ENCODE measurements at places on chromosomes 3 and 15.

GRCh38 chr3:19070325-19070724, 78.0 kb upstream of the KCNH8 start:
- DNase-seq: no peak

DNA sequence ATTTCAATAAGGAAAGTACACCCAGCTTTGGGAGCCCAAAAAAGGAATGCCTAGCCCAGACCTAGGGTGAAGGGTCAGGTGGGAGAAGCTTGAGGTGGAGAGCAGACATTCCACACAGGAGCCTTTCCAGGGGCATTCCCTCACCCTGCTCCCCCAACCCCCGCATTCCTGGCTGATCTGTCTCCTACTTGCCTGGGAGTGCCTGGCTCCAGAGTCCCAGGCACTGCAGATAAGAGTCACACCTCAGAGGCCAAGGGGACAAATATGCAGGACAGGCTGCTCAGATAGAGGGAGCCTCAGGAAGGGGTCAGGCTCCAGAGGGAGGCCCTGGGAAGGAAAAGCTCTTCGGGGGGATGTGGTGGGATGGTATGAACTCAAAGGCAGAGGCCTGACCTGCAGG, 20.8 kb upstream of the HCN4 start:
- DNase-seq: no peak

DNA sequence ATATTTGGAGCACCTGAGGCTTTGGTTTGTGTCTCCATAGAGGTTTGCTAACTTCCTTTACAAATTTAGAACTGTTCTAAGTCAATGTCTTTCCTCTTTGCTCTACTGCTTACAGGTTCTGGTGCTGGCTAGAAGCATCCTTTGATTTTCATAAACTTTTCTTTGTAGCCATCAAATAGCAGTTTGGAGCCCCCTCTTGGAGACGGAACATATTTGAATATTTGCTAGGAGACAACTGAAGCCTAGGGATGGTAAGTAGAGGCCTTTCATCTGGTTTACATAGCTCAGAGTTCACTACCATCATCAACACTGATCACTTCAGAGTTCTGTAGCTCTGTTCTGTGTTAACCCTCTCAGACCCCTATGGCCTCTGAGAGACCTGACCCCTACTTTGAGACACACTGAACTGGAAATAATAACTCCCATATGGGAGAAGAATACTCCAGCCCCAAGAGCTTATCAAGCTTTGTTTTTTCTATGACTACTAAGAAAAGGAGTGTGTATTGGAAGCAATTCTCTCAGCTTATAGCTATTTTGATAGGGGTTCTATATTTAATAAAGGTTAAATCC, 420.4 kb downstream of the EPHA3 start:
- no peak for DNase-seq

DNA sequence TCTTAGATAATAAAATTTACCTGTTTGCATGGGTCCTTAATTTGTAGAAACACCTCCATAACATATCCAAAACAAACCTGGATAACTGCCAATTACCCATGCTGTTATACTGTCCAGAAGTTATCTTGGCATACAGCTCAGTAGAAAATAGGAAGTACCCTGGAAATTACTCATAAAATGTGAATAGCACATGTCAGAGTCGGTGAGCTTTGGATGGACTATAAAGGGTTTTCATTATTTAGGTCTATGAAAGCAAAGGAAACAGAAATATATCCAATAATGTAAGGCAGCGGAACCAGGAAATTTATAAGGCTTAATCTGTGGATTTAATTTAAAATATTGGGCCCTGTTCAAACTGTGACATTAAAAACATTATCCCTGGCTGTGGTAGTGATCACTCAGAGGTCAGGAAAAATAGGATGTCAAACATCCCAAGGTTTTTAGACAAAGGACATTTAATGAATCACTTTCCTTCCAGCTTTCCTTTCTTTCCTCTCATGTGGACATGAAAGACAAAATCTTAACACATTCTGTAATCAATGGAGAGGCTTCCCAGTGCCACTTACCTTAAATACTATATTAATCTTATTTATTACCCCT, 459.0 kb upstream of the DPH6 start:
- no peak for DNase-seq

- no peak for DNase-seq
Measured at GRCh38 chr3:171840811-171841619, 2.1 kb upstream of the TMEM212 start.

- DNase-seq: no peak
Measured at GRCh38 chr15:77617476-77618230, 15.1 kb downstream of the LINGO1 start.

GRCh38 chr15:26615188-26615926, 157.5 kb downstream of the GABRB3 start:
- no peak for DNase-seq

DNA sequence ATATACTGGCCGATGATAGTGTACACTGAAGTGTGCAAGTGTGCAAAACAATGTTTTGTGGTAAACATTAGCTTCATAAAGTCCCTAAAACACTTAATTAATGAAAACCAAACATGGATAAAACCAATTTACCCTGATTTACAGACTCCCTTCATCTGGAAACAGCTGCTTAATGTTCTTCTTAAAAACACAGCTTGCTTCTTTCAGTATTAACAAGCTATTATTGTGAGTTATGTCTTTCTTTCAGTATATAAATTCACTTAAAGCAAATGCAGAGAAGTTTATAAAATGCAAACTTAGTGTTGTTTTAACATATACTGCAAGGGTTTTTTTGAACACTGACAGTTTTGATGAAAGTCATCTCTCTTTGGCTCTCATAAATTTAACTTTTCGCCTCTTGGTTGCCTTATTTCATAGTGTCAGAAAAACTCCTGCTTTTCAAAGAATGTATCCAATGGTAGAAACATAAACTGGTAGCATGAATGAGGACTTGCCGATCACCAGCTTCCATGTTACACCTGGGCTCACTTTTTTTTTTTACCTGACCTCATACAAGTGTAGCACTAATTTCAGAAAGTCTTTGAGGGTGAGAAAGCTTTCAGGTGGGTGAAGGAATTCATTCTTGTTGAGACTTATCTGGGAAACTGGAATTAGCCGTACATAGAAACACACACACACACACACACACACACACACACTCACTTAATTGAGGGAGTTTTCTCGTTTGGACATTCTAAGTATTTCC, 532.2 kb downstream of the ROBO2 start:
- DNase-seq: no peak

GRCh38 chr3:85054579-85054978, 95.8 kb downstream of the CADM2 start:
- no peak for DNase-seq

GRCh38 chr3:123152687-123153086, 49.1 kb upstream of the SEC22A start:
- no peak for DNase-seq

DNA sequence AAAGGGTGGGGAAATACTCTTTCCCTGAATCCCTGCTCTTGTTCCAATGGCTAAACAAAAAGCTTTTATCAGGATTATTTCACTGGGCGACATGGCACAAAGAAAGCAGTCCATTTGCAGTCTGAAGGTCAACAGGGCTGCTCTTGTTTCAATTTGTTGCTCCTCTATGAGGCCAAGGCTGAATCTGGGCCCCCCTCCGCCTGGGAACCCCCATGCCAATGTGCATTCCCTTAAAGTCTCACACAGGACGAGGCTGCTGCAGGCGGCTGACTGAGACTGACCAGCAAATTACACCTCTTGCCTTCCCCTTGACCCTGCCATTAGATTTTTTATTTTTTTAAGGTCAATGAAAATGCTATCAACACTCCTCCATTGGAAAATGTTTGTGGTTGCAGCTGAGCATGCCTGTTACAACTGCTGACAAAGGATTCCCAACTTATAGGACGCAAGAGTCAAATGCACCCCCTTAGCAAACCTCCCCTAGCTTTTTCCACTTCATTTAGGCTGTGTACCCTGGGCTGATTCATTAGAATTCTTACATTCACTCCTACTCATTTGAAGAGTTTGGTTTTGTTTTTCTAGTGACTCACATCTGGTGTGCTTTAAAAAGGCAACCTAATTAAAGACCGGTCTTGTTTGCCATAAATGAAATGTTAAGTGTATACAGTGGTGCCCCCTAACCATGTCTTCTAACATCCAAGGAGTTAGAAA, 60.8 kb upstream of the ARHGEF3 start:
- no peak for DNase-seq

GRCh38 chr3:117928836-117929235, 1105.8 kb downstream of the IGSF11 start:
- no peak for DNase-seq

Measured in NCI-H1092 treated with DMSO at 0.1 percent for 48 hours (cell line).